ENCODE measurements at places on chromosomes 1 and 21.

DNA sequence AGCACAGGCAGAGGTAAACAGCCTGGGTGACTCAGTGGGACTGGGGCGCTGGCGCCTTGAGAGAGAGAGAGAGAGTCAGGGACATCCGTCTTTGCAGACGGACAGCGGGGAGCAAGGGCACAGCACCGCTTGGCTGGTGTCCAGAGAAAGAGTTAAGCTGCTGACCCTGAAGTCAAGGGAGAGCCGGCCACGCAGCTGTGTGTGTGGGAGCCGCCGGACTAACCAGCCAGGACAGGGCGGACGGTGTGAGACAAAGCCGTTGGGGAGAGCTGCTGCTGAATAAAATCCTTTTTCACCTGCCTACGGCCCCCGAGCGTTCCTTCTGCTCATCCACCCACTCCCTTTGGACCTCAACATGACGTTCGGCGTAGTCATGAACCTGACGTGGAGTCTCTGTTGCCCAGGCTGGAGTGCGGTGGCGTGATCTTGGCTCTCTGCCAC lies 14.5 kb downstream of the CFAP74 start:
- DNase-seq, result peak; percentile 84

- DNase-seq, result no peak
Measured at GRCh38 chr1:220313576-220313975, 41.3 kb upstream of the RAB3GAP2 start.

DNA sequence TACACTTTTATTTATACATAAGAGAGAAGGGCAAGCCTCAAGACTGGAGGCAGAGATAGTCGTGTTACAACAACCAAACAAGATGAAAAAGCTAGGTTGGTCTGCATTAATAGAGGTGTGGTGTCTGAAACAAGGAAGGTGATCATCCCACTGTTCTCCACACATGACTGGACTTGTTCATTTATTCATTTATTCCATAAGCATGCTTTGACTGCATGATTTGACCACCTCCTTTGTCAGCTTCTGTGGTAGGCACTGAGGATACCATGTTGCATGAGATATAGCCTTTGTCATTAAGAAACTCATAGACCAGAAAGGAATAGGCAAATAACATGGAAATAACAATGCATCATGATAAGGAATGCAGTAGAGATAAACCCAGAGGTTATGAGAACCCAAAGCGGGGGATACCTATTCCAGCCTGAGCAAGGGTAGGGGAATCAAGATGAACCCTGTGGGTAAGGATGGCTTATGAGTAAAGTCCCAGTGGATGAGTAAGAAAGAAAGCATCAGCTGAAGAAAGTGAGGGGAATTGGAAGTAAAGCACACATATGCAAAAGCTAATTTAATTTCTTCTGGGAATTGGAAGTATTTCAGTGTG lies 173.7 kb upstream of the FGGY start:
- no peak for DNase-seq

DNA sequence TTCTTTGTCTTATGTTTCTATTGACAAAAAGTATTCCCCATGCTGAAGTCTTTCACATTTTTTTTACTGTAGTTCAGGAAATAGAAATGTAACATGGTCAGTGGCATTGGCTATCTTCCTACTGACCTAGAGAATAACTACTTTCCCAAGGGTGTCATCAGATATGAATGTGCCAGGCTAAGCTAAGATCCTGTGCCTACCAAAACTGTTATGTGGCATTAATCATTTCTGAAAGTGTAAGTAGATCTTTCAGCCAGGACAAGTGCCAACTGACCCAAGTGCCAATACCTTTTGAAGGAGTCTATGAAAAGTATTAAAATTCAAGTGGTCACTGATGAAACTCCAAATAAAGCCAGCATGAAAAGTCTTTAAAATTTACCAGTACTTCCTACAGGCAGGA lies 165.3 kb downstream of the TNFSF18 start:
- DNase-seq, result no peak

GRCh38 chr21:17462276-17462981 lies 50.4 kb upstream of the CXADR start:
- DNase-seq, result no peak

Data from kidney capillary endothelial cell (primary cell).